Central memory CD4-positive, alpha-beta T cell (primary cell): ENCODE measurements at places on chromosomes 6 and 20.

- DNase-seq = no peak
Observed at GRCh38 chr6:32210191-32210601, 13.7 kb downstream of the NOTCH4 start.

- DNase-seq = no peak
Observed at GRCh38 chr20:33030076-33030475, 1.4 kb upstream of the BPIFB6 start.

DNA sequence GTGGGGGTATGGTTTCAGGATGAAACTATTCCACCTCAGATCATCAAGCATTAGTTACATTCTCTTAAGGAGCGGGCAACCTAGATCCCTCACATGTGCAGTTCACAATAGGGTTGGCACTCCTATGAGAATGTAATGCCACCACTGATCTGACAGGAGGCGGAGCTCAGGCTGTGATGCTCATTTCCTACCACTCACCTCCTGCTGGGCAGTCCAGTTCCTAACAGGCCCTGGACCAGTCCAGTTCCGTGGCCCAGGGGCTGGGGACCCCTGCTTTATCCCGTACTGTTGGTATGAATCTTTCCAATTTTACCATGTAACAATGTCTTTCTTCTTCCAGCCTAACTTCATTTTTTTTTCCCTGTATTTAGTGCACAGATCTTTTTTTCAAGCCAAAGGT lies 94.9 kb downstream of the OGFRL1 start:
- DNase-seq = no peak

- no peak for DNase-seq
Observed at GRCh38 chr20:59469267-59470252, 134.8 kb upstream of the PHACTR3 start.

GRCh38 chr20:61765871-61766654 lies 299.6 kb downstream of the TAF4 start:
- DNase-seq = no peak

DNA sequence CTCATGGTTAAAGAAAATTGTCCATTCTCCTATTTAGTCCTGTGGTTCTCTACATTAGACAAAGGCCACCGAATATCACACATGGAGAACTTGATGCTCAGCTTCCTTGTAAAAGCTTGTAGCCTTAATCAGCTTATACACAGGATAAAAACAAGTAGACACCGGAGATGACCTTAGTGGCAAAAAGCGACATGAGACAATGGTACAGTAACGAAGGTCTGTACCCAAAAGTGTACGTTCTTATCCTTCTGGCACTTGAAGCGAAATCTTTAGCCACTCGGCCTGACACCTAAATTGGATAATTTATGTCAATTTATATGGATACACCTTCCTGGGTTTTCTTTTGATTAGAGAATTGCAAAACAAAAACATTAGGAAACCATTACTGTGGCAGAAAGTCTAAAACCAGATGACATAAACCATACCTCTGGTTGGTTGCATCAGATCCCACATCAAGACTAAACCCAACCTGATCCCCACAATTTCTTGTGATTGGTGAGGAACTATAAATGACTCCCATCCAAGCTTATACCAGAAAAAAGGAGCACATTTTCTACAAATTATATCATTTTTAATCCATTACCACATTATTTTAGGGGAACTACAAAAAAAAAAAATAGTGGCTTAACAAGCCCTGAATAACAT lies 6.1 kb downstream of the RBM39 start:
- DNase-seq = no peak

- DNase-seq = no peak
Observed at GRCh38 chr6:28742668-28743270, 181.0 kb downstream of the TRIM27 start.

DNA sequence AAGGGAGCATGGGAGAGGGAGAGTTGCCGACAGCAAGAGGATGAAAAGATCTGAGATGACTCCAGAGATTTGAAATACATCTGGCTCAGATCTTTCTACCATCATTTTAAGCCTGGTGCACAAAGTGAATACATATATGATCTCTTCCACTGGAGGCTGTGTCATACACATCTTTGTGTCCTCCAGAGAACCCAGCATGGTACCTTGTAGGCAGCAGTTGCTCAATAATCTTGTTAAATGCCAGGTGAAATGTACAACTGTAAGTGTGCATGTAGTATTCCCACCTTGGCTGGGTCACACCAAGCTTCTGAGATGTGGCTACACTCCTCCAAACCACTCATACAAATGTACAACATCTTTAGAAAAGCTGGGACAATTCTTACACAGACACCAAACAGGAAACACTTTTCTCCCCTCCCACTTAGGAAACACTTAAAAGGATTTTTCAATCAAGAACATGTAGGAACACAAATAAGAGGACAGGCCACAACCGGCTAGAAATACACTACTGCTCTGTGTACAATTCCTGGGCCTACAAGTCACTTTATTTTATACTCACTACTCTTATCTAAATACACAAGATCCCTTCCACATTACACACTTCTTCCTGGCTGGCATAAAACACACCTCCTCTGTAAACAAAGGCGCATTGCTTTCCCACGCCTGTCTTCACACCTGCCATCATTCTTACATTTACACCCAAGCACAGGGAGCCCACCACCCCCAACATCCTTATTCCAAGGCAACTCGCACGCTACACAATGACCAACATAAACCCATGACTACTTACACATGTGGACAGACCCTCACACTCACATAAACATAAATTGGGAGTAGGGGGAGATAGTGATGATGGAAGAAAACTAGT lies 3.8 kb upstream of the IER3 start:
- no peak for DNase-seq

GRCh38 chr20:52829111-52829510 lies 143.0 kb upstream of the TSHZ2 start:
- no peak for DNase-seq

GRCh38 chr6:38169221-38169976 lies 349.9 kb downstream of the ZFAND3 start:
- DNase-seq = no peak

DNA sequence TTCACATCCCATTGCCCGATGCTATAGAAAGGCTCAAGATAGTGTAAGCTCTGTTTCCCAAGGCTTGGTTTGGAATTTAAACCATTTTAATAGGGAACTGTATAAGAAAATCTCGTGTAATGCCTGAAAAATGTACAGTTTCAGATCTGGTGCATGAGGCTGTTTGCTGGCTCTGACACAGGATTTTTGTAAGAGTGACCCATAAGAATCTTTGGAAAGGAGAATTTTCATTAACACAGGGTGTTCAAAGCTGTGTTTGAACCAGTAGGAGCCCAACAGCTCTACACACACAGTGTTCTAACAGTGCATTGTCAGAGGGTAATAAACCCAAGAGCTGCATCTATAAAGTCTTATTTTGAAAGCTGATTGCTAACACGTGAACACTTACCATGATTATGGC lies 293.5 kb downstream of the PRL start:
- DNase-seq = no peak

- DNase-seq = no peak
Observed at GRCh38 chr6:19855536-19855935, 18.4 kb downstream of the ID4 start.

- no peak for DNase-seq
Observed at GRCh38 chr20:10419550-10420133, 14.4 kb downstream of the MKKS start.

GRCh38 chr6:170041526-170041925 lies 249.4 kb downstream of the DLL1 start:
- no peak for DNase-seq

GRCh38 chr6:119739769-119740168 lies 390.2 kb upstream of the MAN1A1 start:
- no peak for DNase-seq

GRCh38 chr20:42373049-42373448 lies 754.9 kb upstream of the CHD6 start:
- DNase-seq = no peak

- no peak for DNase-seq
Observed at GRCh38 chr20:1423625-1424106, 30.8 kb upstream of the FKBP1A start.

GRCh38 chr6:114564302-114564933 lies 221.6 kb upstream of the HS3ST5 start:
- no peak for DNase-seq

GRCh38 chr6:3305216-3305565 lies 46.4 kb downstream of the PSMG4 start:
- no peak for DNase-seq

- DNase-seq = no peak
Observed at GRCh38 chr6:158713469-158713868, 63.6 kb downstream of the SYTL3 start.

DNA sequence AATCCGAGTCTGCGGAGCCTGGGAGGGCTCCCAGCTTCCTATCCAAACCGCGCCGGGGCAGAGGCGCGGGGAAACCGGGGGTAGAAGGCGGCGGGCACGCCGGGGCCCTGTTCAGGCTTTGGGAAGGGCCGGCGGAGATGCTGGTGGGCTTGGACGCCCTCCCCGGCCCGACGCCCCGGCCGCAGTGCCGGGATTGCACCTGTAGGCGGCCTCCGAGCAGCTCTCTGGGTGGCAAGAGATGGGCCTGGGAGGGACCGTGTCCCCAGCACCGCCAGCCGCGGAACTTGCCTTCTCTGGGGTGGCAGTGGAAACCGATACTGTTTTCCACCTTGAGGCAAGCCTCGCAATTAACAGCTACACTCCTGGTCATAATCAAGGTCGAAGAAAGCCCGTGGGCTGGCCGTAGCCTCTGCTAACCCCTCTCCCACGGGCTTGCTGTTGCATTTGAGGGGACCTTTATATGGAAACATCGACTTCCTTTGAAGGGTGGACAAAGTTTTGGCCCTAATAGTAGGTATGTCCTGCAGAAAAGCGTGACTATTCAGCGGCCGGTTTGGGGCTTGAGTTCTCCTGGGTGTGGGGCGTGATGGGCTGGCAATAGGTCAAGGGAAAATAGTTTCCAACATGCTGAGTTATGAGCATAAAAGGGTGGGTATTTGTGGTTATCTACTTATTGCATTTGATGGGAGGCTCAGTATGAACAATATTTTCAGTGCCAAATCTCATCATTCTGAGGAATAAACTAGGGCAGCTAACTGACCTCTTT lies 1.1 kb upstream of the JAG1 start:
- no peak for DNase-seq

GRCh38 chr20:9024606-9025005 lies 44.3 kb upstream of the PLCB4 start:
- DNase-seq = no peak

GRCh38 chr6:125981571-125982185 lies 4.7 kb upstream of the TRMT11 start:
- DNase-seq = no peak

GRCh38 chr6:163323705-163324104 lies 90.8 kb upstream of the QKI start:
- no peak for DNase-seq

DNA sequence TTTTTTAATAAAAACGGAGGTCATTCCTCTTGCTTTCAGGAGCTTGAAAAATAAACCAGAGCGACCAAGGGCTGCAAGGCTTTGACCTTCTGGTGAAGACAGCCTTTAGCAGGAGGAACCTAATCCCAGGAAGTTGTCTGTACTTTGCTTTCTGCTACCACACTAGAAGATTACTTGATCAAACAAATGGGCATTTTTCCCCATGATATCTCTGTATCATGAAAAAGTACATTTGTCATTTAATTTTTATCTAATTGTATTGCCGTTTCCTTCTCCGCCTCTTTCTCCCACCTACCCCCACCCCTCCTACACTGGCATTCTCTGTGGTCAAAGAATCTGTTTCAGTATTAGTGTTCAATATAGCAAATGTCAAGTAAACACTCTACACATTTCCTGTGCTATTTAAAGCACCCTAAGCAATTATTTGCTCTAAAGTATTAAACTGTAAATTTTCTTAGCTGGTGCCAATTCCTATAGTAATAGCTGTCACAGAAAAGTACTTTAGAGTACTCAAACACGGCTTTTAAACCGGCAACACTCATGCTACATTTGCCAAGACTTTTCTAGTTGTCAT lies 29.7 kb downstream of the ATXN1 start:
- DNase-seq = peak; percentile 29

- no peak for DNase-seq
Observed at GRCh38 chr6:129475477-129476247, 234.3 kb downstream of the ARHGAP18 start.
